ENCODE measurements at places on chromosomes 12 and 14.

DNA sequence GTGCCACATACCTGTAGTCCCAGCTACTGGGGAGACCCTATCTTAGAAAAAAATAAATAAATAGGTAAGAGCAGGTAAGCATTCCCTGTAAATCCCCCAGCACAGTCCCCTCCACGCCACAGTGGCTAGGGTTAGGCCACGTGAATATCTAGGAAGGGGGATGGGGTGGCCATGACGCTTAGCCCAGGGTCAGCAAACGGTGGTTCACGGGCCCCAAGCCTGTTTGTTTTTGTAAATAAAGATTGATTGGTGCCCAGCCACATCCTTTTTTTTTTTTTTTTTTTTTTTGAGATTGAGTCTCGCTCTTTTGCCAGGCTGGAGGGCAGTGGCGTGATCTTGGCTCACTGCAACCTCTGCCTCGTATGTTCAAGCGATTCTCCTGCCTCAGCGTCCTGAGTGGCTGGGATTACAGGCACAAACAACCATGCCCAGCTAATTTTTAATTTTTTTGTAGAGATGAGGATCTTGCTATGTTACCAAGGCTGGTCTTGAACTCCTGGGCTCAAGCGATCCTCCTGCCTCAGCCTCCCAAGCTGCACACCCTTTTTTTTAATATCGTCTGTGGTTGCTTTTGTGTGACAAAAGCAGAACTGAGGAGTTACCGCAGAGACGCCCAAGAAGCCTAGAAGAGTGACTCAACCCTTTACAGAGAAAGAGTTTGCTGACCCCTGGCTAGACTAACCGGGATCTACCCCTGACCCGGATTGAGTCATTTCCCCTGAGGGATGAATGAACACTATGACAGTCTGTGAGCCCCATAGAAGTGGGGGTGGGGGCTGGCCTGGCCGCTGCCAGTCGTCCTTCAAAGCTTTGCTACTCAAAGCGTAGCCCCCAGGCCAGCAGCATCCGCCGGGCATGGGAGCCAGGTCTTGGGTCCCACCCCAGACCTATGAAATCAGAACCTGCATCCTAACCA, 113.7 kb upstream of the NCOR2 start:
- DNase-seq = no peak

GRCh38 chr12:131808744-131809371, 19.3 kb upstream of the MMP17 start:
- DNase-seq = no peak

DNA sequence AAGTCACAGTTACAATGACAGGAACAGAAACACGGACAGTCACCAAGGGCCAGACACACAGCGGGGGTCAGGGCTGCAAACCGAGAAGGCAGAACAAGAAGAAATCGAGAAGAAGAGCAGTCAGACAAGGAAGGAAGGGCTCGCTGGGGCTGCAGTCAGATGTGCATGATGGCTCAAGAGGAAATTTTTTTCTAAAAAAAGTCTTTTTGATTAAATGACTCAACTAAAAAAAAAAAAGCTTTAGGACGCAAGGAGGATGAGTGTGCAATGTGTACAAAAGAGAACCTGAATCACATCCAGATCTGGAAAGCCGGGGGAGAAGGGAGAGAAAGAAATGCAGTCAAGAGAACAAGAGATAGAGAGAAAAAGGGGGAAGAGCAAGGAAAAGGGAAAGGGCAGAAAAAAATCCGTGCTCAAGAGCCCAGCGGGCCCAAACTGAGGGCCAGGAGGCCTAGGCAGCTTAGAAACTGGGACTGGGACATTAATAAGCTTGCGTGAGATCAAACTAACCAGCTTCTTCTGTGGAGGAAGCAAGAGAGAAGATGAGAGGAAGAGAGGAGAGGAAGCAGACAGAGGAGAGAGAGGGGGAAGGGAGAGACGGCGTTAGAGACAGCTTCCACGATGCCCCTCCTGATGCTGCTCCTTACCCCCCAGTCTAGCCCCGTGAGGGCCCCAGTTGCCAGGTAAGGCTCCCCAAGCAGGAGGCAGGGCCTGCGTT, 6.7 kb downstream of the IFFO1 start:
- no peak for DNase-seq

DNA sequence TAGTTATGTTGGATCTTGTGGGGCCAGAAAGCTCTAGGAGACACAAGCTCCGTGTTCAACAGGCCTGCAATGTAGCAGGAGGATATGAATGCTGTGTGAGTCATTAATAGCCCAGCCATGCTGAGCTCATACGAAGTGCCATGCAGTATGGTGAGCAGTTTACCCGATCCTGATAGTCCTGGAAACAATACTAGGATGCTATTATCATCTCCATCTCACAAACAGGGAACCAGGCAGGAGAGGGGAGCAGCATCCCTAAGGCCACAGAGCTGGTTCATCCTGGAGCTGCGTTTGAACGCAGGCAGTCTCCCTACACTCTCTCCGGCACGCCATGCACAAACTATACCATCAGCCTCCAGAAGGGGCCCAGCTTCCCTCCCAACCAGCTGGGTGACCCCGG, 20.5 kb downstream of the TTC7B start:
- DNase-seq = no peak

DNA sequence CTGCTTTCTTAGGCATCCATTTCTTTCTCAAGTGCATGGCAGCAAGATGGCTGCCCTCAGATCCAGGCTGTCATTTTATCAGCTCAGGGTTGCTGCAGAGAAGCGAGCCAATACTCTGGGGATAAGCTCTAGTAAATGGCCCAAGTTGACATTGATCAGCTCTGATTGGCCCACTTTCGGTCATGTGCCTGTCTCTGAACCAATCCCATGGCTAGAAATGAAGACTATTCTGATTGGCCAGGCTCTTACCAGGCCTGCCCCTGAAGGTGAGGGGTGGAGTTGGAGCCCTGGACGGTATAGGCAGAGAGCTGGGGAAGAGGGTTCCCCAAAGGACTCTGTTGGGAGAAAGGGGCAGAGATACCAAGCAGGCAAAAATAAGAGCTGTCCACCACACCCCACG, 41.4 kb downstream of the MYO1H start:
- DNase-seq = no peak

DNA sequence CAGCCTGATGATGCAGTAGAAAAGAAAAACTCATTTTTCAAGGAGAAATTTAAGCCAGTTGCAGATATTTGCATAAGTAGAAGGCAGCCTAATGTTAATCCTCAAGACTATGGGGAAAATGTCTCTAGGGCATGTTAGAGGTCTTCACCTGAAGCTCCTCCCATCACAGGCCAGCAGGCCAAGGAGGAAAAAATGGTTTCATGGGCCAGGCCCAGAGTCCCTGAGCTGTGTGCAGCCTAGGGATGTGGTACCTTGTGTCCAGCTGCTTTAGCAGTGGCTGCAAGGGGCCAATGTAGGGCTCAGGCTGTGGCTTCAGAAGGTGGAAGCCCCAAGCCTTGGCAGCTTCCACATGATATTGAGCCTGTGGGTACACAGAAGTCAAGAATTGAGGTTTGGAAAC, 1946.7 kb upstream of the FLRT2 start:
- DNase-seq = no peak

GRCh38 chr14:89327771-89328212, 89.2 kb downstream of the FOXN3 start:
- no peak for DNase-seq

- DNase-seq = no peak
Measured at GRCh38 chr14:51654533-51654845, 2.8 kb downstream of the FRMD6 start.

GRCh38 chr12:101792046-101792931, 38.5 kb downstream of the GNPTAB start:
- DNase-seq = no peak

DNA sequence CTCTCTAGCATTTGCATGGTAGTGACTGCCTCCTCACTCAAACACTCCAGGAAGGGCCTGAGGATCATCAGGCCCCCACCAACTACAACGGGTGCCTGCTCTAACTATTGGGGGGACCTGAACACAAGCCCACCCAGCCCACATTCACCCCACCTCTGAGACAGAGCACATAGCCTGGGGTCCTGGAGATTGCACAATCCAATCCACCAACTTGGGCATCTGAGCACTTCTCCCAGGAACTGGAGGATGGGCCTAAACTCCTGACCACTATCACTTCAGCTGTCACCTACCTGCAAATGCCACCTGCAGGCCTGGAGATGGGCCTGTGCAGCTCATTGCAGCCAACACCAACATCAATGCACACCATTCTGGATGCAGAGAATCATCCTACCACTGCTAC, 66.6 kb downstream of the TMTC3 start:
- DNase-seq = no peak

GRCh38 chr12:52063082-52063924, 6.5 kb upstream of the ATG101 start:
- DNase-seq = no peak

GRCh38 chr14:104678346-104678745, 11.1 kb upstream of the INF2 start:
- DNase-seq = peak; percentile 88

GRCh38 chr14:71628433-71628832, 303.8 kb upstream of the RGS6 start:
- DNase-seq = no peak

- no peak for DNase-seq
Measured at GRCh38 chr14:35669782-35670181, 135.8 kb downstream of the INSM2 start.

DNA sequence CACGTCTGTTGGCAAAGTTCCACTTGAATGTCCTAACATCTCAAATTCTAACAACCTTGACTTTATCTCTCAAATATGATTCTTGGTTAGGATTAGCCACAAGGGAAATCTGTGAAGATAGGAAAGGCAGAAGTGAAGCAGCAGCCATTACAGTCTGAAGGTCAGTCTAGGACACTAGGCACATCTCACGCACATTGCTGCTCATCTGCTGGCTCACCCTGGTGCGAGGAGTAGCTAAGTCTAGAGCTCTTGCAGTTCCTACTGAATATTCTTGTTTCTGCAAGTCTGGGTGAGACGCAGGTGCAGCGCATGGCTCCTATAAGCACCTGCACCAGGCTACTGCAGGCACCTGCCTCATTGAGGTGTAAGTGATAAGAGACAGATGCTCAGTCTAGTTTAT, 6.4 kb upstream of the SLC25A3 start:
- DNase-seq = no peak

DNA sequence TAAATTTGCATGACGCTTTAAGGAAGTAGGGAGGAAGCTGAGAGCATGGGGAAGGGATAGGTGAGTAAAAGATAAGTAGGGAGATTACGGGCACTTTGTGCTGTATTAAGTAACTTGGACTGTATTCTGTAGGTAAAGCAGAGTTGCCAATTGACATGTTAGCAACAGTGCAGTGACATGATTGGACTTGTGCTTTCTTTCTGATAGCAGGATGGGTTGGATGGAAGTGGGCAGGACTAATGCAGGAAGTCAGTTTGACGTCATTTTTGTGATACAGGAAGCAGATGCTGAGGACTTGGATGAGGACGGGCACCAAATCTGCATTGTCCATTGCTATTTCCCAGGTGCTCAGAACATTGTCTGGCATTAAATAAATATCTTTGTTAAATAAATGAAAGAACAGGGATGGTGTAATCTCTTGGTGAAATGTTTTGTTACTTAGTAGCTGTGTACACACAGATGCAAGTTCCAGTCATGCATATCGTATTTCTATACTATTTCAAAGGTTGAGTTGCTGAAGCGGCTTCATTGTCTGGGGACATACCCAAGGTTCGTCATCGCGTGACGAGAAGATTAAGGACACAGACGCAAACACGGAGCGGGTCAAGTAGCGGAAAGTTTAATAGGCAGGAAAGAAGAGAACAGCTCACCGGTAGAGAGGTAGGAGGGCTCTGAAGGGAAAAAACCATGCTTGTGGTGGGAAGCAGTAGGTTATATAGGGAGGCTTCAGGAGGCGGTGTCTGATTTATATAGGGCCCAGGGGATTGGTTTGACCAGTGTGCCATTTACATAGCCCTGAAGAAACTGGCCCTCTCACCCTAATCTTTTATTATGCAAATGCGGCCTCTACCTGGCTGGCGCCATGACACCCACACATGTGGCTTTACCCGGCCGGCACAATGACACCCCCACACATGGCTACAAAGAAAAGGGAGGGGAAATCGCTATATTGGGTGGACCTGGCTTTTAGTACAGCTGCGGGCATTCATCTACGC, 30.7 kb downstream of the GUCY2C start:
- peak; percentile 66 for DNase-seq

DNA sequence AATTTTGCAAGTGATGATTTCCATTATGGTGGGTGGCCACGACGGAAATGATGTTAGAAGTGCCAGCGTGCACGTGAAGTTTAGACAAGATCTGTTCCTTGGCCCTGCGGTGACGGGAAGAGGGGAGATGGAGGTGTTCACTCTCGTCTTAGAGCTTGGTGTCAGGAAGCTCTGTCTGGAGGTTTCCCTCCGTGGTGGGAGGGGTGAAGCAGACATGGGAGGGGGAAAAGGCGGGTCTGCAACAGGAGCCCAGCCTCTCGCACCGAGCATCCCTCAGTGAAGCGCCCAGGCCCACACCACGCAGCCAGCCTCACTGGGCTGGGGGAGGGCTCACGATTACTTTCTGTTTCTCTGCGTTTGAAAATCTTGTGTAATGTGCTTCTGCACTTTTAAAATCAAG, 26.3 kb downstream of the EML1 start:
- DNase-seq = no peak

DNA sequence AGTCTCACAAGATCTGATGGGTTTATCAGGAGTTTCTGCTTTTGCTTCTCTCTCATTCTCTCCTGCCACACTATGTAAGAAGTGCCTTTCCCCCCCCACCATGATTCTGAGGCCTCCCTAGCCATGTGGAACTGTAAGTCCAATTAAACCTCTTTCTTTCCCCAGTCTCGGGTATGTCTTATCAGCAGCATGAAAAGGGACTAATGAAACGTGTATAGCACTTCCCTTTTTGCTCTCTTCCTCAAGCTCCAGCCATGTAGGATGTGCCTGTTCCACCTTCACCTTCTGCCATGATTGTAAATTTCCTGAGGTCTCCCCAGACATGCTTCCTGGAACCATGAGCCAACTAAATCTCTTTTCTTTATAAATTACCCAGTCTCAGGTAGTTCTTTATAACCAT, 7.0 kb upstream of the CRACR2A start:
- DNase-seq = no peak

DNA sequence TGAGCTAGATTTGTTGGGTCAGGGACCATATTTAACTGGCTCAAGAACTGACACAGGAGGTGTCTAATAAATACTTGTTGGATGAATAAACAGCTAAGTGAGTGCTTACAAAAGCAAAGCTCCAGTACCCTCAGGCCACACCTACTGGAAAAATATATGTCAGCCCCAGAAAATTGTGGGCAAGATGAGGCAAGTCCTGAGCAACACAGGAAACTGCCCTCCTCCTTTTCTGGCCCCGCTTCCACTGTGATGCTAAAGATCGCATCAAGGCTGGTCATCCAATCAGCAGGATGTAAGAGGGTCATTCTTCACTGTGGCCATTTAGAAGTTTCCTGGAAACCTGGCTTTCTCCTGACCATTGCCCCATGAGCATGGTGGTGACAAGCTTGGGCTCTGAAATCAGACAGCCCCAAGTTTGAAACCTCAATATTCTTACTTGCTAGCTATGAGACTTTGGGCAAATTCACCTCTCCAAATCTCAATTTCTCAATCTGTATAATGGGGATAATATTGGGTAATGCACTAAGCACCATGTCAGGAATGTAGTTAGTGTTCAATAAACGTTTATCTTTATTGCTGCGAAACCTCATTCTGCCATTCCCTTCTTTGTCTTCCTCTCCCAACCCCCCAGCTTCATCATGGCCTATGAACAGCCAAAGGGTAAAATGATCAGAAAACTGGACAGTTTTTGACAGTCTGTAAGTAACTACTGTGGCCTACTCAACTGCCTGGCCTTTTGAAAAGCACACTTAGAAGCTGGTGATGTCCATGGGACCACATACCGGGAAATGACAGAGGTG, 139.3 kb upstream of the PZP start:
- no peak for DNase-seq

GRCh38 chr14:68466491-68466977, 326.3 kb downstream of the ZFP36L1 start:
- no peak for DNase-seq

GRCh38 chr14:105411017-105411941, 8.3 kb upstream of the MTA1 start:
- DNase-seq = peak; percentile 85

All from kidney (tissue), 22 donors.